ENCODE measurements at places on chromosomes 2 and 18.

- DNase-seq = no peak
These were observed 6.0 kb downstream of the NEMP2 start for GRCh38 chr2:190528521-190529001.

DNA sequence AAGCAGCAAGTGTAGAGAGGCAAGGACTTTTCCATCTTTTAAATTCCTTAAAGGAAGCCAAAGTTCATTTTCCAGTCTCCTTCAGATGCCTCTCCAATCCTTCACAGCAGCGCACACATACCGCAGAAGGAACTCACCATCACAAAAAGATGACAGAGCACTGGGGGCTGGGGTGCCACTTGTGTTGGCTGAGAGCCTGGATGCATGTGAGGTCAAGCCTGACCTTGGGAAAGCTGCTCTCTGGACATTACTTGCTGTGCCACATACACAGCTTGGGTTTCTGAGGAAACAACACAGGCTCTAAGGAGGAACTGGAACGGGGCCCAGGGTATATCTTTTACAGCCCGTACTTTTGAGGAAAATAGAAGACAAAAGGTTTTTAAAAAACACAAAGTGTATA is 364.3 kb upstream of the MEX3C start:
- no peak for DNase-seq

DNA sequence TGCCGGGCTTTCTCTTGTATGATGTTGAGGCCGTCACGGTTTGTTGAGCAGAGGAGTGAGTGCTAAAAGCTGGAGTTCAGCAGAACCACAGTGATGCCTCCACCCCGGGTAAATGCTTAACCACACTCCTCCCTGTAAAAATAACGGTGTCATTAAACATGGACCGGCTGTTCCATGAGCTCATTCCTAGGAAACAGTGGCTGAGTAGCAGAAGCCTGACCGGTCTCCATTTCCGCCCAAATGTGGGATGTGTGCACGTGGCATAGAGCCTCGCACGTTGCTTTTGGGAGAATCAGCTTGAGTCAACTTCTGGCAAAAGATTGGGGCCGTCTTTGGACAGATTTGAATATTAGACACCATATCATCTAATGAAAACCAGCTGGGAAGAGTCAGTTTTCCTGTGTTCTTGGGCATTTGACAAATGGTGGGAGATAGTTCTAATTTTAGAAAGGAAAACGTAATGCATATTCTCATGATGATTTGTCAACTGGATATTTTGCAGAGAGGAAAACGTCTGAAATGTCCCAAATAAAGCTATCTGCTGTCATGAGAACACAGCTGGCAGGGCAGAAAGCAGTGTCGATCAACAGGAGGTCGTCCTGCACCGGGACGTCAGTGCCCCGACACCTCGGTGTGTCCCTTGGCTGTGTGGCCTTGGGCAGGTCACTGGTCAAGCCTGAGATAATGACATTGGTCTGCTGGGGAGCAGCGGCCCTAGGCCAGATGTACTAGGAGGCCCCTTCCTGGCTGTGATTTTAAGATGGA is 42.4 kb downstream of the LRRFIP1 start:
- no peak for DNase-seq

DNA sequence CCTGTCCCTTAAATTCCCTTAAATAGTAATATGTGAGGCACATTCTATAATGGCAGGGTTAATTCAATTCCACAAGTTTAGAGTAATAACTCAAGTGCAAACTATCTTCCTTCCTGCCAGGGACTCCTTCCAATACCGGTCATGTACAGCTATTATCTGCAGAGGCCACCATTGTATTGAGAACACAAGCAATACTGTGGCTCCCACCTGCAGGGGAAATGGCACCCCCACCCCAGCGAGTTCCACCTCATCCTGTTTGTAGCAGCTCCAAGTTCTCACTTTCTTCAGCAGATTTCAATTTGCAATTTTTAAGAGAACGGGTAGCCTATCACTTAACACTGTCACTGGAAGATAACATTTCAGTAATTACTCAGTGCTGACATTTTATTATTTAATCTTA is 172.1 kb upstream of the PID1 start:
- DNase-seq = no peak

- DNase-seq = no peak
These were observed 182.8 kb upstream of the MEIS1 start for GRCh38 chr2:66252109-66252508.

DNA sequence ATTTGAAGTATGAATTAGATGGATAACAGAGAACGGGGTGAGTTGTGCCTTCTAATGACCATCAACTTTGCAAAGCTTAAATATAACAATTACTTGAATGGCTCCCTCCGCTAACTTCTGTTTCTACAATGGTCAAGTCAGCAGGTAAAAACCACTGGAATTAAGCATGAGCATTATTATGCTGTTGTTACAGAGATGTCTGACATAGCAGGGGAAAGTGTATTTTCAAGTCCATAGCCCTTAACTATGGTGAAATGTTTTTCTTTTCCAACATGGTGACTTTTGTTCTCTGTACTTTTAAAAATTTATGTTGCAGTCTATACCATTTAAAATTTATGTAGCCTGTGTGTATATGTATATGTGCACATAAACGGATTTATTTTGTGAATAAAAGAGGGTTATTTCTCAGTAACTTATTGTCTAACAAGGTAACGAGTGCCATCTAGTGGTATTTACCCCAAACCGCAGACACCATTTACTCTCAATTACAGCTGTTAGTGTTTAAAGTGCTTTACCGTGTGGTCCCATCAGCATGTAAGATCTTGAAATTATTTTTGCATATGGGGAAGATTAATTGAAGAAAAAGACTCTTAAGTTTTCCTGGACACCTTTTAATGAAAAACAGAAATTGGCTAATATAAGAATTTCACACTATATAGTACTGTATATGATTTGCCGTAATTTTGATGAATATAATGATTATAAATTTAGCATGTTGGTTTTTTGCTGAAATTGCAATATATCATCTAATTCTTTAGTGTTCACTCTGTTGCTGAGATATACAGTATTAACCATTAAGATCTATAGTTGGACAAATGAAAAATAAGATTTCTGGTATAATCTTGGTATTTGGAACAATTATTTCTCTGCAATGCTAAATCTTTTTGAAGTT is 78.2 kb downstream of the UBE2E3 start:
- peak; percentile 63 for DNase-seq

DNA sequence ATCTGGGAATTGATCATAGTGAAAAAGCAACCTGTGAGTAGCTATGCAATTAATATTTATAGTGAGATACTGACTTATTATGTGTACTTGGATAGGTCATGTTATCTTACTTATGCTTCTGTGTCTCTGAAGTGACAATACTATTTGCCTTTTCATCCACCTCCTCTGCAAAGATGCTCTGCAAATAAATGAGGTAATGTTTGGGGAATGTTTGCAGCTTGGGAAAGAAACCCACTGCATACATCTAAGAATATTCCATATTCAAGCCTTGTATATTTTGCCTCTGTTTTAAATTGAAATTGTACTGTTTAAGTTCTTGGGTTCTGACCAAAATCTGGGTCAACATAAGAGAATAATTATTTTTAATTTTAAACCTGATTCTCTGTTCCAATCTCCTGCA is 217.4 kb upstream of the DTNA start:
- DNase-seq = no peak

DNA sequence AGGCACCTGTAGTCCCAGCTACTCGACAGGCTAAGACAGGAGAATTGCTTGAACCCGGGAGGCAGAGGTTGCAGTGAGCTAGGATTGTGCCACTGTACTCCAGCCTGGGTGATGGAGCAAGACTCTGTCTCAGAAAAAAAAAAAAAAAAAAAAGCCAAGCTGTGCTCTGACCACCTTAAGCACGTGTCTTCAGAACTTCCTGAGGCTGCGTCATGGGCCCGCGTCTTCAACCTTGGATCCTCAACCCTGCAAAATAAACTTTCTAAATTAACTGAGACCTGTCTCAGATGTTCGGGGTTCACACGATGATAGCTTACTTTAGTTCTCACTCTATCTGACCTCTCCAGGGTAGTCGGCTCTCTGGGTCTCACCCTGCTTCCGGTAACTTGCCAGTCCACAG is 65.8 kb upstream of the CABLES1 start:
- DNase-seq = peak; percentile 53

- DNase-seq = no peak
These were observed 9.9 kb downstream of the RELCH start for GRCh38 chr18:62196980-62197379.

GRCh38 chr2:47230418-47230817 is 75.3 kb upstream of the STPG4 start:
- no peak for DNase-seq

- DNase-seq = no peak
These were observed 62.8 kb upstream of the RNF152 start for GRCh38 chr18:61955644-61956043.

DNA sequence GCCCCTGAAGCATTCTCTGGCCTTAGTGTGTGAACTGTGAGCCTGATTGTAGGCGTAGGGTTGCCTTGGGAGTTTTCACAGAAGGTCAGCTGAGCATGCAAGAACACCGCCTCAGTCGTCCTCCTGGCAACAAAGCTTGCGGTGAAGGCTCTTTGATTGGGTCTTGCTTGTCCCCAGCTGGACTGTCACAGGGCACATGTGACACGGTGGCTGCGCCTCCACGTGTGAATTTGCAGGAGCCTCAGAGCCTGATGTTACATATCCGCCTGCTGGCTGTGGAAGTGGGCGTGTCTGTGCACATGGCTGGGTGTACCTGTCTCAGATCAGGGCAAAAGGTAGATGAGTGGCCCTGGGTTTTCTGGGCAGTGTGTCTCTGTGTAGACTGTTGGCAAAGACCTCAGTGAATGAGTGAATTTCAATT is 228.7 kb downstream of the HAUS1 start:
- DNase-seq = no peak

GRCh38 chr2:159616286-159616701 is at the start of gene BAZ2B:
BAZ2B (minus strand) TSS chr2:159616548; CDS start chr2:159478719, 137,829 bp downstream.
- DNase-seq = peak; percentile 13

DNA sequence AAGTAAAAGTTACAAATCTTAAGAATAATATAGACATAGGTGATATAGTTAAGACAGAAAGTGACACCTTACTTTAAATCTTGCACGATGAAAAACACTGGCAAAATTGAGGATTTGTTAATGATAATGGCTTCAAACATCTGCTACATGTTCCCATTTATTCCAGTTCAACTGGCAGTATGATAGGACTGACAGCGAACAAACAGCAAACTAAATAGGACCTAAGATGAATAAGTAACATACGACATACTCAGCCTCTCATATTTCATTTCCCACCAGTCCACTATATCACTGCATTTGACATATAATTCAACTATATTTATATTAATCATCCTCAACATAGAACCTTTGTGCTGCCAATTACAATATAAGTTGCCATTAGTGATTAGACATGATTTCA is 36.3 kb downstream of the ACVR1C start:
- no peak for DNase-seq

DNA sequence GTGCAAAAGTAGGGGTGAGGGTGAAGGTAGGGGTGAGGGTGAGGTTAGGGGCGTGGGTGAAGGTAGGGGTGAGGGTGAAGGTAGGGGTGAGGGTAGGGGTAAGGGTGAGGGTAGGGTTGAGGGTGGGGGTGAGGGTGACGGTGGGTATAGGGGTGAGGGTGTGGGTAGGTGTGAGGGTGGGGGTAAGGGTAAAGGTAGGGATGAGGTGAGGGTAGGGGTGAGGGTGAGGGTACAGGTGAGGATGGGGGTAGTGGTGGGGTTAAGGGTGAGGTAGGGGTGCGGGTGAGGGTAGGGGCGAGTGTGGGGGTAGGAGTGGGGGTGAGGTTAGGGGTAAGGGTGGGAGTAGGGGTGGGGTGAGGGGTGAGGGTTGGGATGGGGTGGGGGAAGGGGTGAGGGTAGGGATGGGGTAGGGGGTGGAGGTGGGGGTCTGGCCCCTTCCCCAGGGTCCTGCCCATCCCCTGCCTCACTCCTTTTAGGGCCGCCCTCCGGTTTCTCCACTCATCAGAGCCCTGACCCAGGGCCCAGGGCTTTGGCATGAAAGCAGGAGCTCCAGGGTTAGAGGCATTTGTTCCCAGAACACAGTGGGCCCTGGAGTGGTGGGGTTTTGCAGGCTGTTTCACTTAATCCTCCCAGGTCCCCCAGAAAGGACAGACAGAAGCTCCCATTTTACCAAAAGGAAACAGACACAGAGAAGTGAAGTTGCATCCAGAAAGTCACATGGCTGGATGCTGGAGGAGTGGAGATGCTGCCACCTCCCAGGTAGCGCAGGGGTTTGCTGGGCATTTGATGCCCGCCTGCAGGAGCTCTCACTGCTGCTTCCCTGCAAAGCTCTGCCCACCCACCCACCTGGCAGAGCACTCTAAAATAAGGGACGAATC is 26.9 kb downstream of the SNORC start:
- DNase-seq = no peak

DNA sequence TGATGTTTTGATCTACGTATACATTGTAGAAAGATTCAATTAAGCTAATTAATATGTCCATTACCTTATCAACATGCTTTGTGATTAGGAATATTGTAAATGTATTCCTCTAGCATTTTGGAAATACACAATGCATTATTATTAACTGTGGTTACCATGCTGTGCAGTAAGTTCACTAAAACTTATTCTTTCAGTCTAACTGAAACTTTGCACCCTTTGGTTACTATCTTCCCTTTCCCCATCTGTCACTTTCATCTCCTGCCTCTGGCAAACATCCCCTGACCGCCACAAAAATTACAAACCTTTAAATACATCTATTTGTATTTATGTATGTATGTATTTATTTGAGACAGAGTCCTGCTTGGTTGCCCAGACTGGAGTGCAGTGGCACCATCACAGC is 388.0 kb downstream of the NYAP2 start:
- no peak for DNase-seq

- no peak for DNase-seq
These were observed 18.3 kb downstream of the ARHGEF33 start for GRCh38 chr2:38907743-38908562.

- DNase-seq = no peak
These were observed 25.6 kb downstream of the DNPEP start for GRCh38 chr2:219362072-219362471.

- DNase-seq = no peak
These were observed 972 bp upstream of the COBLL1 start for GRCh38 chr2:164842624-164842966.

DNA sequence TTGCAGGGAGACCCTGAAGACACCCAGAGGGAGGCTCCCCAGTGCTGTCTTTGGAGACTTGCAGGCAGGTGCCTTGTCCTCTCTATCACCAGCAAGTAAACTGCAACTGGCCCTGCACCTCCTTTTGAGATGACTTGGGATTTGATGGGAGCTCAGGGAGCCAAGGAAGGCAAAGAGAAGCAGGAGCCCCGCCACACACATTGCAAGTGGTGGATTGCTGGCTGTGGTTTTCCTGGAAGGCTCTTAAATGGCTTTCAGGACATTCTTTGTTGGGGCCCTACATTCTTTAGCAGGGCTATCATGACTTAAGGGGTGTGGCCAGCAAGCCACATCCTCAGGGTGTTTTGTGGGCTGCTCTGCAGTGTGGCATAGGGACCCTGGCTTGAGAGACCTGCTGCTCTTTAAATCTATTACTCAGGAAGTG is 39.9 kb upstream of the CDC42EP3 start:
- DNase-seq = peak; percentile 45

GRCh38 chr2:218375212-218375611 is 6.9 kb upstream of the SLC11A1 start:
- DNase-seq = no peak

GRCh38 chr2:5479265-5479928 is 212.8 kb upstream of the SOX11 start:
- DNase-seq = no peak

- no peak for DNase-seq
These were observed 131.6 kb downstream of the CCDC85A start for GRCh38 chr2:56315376-56315775.

GRCh38 chr18:80176334-80177073 is 67.4 kb downstream of the ADNP2 start:
- DNase-seq = no peak
